ENCODE measurements at places on chromosomes 2 and 18.

- DNase-seq = no peak
Measured at GRCh38 chr2:177165061-177165583, 47.5 kb upstream of the HNRNPA3 start.

GRCh38 chr2:241808051-241808720, 807 bp upstream of the NEU4 start:
- no peak for DNase-seq

DNA sequence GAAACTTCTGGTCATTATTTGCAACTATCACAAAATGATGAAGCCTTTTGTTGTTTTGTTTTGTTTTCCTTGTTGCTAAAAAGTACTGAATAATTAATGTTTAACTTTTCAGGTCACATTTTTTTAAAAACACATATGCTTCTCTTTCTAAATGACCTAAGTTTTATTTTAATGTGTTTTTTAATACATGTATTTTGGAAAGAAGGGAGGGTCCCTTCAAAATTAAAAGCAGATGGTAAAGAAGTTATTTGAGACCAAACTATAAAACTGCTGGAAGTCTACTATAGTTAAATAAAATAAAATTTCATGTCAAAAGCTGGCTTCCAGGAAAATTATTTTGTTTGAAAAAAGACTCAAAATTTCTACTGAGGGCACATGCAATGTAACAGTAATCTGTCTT, 39.5 kb upstream of the ASNSD1 start:
- DNase-seq = no peak

GRCh38 chr18:7950380-7951136, 383.4 kb downstream of the PTPRM start:
- DNase-seq = no peak

DNA sequence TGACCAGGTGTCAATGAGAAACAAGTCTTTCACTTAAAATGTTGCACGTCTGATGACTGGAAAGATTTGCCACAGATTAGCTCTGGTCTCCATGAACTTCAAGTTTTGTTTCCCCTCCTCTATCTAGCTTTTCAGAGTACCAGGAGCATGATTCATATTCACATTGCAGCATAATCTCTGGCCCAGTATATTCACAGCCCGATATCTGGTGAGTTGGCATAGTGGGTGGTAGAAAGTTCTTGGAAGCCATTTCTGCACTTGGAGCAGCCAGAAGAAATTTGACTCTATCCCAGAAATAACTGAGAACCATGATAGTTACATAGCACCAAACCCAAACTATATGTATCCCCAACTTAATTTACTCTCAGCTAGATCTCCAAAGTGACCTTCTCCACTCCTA, 503.9 kb downstream of the PID1 start:
- no peak for DNase-seq

DNA sequence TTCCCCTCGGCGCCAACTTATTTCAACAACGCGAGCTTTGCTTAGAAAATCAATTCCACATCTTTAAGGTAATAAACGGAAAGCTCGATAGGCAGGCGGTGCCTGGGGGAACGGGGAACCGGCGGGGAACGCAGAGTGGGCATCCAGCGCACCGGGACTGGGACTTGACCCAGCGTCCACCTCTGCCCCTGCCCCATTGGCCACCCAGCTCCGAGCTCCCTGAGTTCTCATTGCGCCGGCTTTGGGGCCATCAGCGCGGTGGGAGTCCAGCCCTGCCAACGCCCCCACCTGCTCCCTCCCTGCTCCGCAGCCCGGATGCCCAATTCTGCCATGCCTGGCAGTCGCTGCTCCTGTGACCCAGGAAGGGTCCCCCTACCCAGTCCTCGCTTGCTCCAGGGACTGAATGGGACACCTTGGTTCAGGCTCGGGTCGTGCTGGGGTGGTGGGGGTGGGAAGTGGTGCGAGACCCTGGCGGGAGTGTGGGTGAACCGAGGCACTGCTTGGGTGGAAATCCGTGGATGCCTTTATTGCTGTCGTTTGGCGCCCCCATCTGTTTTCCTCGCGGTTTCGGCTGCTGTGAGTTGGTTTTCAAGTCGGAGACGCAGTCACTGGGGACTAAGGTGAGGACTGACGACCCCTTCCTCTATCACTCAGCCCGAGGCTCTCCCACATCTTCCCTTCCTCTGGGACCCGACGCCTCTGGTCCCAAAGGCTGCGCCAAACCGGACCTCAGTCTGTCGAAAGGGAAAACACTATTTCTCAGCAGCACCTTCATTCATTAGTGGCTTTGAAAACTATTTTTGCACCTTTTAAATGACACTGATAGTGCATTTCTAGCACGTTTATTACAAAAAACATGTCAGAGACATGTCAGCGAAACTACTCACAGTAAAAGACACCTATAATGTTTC, 2.4 kb upstream of the EVX2 start:
- DNase-seq = no peak

- no peak for DNase-seq
Measured at GRCh38 chr2:101714118-101714517, 16.6 kb downstream of the MAP4K4 start.

- DNase-seq = no peak
Measured at GRCh38 chr2:103152556-103152955, 390.7 kb downstream of the TMEM182 start.

GRCh38 chr2:68741805-68742306, 7.2 kb downstream of the ARHGAP25 start:
- DNase-seq = no peak

DNA sequence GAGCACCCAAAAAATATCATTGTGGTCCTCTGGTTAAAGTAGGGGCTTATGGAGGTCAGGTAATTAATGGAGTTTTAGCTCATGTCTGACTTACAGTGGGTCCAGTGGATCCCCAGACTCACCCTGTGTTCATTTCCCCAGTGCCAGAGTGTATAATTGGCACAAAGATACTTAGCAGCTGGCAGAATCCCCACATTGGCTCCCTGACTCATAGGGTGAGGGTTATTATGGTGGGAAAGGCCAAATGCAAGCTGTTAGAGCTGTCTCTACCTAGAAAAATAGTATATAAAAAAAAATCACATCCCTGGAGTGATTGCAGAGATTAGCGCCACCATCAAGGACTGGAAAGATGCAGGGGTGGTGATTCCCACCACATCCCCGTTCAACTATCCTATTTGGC, 1067.6 kb upstream of the ACVR2A start:
- no peak for DNase-seq

DNA sequence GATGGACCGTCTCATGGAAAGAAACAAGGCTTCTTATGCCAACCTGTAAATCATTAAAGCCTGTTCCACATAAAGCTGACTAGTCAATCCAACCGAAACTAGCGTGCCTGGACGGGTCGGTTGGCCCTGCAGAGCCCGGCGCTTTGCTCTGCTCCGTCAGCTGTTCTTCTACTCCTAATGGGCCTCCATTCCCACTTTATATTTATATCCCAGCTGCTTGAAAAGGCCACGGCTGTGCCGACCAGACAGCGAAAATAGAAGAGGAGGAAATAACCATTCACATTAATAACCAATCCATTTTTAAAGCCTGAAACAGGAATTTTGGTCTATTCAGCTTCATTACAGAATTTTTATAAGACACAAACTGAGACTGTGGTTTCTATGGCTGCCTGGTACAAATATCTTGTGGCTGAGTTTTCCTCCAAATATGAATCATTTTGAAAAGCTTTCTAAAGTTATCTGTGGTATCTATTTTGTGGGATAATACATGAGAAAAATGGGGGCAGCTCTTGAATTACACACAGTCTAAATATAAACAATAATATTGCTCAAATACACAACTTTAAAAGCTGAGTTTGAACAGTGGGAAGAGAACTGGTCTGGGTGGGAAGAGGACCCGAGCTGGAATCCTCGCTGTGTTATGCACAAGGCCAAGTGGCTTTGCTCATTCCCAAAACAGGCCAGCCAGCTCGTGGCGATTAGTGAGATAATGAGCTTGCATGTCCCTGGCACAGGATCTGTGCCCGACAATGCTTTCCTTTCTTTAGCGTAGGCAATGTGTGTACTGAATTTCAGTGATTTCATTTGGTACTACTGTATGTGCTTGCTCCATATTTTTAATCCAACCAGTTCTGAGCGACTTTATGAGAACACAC, 10.5 kb upstream of the FAM124B start:
- no peak for DNase-seq

- DNase-seq = no peak
Measured at GRCh38 chr2:241848761-241849615, 9.7 kb downstream of the PDCD1 start.
